ENCODE measurements at places on chromosomes 1 and 21.

- DNase-seq: no peak
Measured at GRCh38 chr1:114310695-114311271, 157.1 kb upstream of the SYT6 start.

DNA sequence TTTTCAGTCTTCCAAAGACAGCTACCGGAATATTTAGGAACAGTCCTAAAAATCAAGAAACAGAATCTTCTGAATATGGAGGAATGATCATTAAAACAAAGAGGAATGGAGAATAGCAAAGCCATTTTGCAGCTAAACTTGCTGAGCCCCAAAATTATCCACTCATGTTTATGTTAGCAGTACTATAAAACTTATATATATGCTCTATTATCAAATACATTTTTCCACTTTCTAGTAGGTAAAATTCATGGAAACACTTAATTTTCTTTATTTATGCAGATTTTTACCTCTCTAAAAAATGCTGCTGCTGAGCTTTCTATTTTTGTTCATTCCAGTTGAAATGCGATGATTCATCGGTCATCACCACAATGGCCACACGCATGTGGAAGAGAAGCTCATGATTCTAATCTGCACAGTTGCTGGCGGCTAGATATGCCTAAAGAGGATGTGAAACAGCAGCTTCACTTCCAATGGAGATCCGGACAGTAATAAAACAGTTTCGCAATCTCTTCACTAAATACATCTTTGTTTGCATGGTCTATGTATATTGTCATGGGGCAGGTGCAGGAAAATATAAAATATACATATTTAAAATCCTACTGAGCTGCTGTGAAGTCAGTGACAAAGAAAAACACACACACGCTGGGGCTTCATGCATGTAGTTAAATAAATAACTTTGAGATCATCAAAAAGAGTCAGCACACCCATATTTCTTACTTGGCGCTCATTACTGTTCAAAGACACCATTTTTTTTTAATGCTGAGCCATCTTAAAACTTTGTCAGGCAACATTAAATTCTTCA is 292.2 kb downstream of the SMYD3 start:
- no peak for DNase-seq

GRCh38 chr1:109975718-109976117 is 8.8 kb upstream of the AHCYL1 start:
- no peak for DNase-seq

GRCh38 chr1:235714205-235714897 is 64.8 kb upstream of the GNG4 start:
- no peak for DNase-seq

DNA sequence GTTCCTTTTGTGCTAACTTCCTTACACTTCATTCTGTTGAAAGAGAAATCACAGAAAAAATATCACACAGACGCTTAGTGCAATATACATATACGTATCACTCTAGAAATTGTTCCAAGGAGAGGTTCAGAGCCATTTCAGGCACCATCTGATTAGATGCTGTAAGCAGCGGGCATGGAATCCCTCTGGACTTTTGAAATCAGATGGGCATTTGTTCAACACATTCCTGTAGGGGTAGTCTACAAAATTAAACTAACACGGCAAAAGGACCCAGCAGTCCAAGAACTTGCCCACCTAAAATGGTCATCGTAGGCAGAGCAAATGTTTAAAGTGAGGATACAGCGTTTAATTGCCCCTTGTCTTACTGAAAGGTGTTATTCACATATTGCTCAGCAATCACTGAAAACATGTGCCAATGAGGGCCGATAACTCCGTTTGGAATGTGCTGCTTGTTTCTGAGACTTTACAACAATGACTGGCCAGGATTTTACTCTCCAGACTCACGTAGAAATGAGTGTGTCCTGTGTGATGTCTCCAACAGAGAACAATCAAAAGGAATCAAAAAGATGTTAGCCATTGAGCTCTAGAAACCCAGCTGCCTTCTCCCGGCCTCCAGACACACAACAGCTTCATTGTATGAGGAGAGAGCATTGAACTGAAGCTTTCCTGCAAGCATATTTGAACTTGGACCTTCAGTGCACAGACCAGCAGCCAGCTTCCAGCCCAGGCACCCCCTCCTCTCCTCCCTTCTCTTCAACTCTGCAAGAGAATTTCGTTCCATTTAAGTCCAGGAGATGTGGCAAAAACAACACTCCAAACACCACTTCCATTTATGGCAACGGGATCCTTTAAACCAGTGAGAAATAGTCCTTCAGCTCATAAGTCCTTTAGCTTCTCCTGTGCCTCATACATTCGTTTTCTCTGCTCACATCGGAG is 32.1 kb upstream of the ADORA3 start:
- DNase-seq: no peak

DNA sequence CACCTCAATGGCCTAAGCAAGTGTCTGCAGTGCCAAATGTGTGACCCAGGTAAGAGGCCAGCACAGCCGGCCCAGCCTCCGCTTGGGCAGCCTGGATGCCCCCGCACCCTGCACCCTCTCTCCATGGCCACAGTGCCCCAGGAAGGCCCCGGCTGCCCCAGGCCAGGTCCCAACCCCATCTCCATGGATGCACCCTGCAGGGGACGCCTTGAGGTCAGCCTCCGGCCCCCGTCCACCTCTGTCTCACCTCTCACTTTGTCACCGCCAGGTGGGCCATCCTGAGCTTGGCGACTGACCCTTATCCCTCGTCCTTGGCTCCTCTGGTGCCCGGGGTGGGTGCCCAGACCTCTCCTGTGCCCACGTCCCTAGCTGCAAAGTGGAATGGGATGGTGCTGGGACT is 2.2 kb downstream of the TNFRSF14 start:
- DNase-seq: no peak

DNA sequence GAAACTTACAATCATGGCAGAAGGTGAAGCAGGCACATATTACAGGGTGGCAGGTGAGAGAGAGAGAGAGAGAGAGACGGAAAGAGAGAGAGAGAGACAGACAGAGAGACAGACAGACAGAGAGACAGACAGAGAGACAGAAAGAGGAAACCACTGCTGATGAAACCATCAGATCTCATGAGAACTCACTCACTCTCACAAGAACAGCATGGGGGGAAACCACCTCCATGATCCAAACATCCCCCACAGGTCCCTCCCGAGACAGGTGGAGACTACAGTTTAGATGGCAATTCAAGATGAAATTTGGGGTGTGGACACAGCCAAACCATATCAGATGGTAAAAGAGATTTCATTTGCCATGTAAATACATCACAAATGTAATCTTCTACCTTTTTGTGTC is 708.1 kb downstream of the MRPL39 start:
- DNase-seq: no peak

DNA sequence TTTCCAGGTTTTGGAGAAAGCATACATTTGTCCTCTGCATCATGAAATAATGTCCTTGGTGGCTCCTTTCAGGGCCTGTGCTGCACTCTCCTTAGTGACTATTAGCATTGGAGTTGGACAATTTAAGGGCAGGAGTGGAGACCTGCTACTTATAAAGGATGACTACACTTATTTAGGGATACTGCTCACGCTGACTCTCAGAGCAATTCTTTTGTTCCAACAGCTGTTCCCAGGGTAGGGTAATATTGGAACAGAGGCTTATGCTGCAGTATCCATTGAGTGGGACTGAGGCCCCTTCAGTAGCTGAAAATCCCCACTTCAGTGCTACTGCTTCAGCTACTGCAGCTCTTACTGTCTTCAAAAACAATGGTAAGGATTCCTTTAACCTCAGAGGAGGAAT is 84.6 kb downstream of the GPR88 start:
- DNase-seq: no peak

DNA sequence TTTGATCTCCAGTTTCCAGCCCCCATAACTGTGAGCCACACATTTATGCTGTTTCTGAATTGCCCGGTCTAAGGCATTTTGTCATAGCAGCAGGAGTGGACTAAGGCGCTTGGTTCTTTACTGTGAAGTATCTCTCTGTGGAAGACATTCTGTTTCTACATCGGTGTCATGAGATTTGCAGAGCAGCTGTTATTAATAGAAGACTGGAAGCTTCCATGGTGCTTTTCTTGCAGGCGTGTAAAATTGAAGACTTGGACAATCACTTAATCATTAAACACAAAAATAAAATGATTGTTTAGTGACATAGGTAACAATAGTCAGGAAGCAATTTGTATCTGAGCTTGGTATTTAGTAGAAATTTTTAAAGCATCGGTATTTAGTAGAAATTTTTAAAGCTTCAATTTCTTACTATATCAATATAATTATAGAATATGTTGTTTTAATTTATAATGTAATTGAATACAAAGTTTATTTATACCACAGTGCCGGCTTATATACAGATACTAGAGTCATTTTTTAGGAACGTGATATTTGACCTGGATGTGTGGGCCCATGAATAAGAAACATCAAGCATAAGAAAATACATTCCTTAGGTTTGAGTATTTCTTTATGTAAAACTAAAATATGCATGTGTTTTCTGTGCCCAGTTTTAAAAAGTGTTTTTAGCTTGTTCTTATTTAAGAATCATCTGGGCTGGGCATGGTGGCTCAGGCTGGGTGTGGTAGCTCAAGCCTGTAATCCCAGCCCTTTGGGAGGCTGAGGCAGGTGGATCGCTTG is 60.6 kb upstream of the COL6A1 start:
- DNase-seq: no peak

GRCh38 chr1:26336477-26337205 is 17.3 kb downstream of the CRYBG2 start:
- peak; percentile 93 for DNase-seq

- no peak for DNase-seq
Measured at GRCh38 chr1:84286071-84286470, 15.4 kb upstream of the SAMD13 start.

- DNase-seq: no peak
Measured at GRCh38 chr1:228120857-228121489, 11.9 kb upstream of the MRPL55 start.

- DNase-seq: no peak
Measured at GRCh38 chr1:162265983-162266382, 110.7 kb downstream of the SPATA46 start.

- no peak for DNase-seq
Measured at GRCh38 chr1:204659056-204659455, 26.5 kb downstream of the LRRN2 start.
